ENCODE measurements at places on chromosomes 5 and 9. TPM values are rescaled to one million over a fixed set of nuclear protein-coding genes. Genes with fewer than 3 reads are reported as not detected.

DNA sequence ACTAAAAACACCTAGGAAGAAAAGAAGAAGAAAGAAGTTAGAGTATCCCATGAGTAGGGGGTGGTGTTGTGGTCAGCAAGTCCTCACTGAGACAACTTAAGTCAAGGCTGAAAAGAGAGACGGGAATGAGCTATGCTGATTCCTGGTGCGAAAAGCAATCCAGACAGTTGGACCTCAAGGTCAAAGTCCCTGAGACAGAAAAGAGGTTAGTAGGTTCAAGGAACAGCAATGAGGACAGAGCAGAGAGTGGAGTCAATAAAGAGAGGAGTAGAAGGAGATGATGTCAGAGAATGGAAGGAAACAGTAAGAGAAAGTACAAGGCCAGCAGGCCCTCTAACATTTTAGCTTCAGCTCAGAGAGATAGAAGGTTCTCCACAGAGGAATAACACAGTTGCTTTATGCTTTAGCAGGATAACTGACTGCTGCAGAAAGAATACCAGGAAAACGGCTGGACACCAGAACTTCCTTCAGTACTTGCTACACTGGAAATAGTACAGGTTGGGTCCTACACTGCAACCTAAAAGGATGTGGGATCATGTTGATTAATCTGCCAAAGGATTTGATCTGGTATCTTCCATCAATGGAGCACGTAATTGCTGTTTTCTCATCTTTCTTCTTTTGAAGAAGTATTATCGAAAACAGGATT lies 43.6 kb downstream of the GNAQ start:
- H3K36me3 ChIP-seq = peaks cover 29% of the 10 kb centered on the region
- no peaks in the 10 kb centered on the region for H3K27me3 ChIP-seq
- no peak overlapping the region for H3K27ac ChIP-seq
- DNase-seq = no peak

DNA sequence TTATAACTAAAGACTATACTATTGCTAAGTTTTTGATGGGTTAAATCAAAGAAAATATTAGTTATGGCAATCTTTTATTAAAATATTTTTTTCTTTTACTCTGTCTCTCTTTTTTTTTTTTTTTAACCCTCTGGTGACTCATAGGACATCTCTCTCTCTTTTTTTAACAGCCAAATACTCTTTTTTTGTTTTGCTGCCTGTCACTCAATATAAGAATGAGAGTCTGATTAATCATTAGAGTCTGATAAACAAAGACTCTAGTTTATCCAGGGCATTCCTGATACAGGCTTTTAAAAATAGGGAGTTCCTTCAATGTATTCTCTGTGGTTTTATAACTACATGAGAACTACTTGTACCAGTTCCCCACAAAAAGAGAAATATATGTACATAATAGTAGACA lies 77.3 kb downstream of the SLC38A9 start:
- H3K4me3 ChIP-seq = no peak overlapping the region
- H3K27me3 ChIP-seq = no peaks in the 10 kb centered on the region
- no peak overlapping the region for H3K27ac ChIP-seq
- peaks cover 22% of the 10 kb centered on the region for H3K4me1 ChIP-seq
- no peak for DNase-seq

IGFBPL1 gene
- not detected for total RNA-seq

DNA sequence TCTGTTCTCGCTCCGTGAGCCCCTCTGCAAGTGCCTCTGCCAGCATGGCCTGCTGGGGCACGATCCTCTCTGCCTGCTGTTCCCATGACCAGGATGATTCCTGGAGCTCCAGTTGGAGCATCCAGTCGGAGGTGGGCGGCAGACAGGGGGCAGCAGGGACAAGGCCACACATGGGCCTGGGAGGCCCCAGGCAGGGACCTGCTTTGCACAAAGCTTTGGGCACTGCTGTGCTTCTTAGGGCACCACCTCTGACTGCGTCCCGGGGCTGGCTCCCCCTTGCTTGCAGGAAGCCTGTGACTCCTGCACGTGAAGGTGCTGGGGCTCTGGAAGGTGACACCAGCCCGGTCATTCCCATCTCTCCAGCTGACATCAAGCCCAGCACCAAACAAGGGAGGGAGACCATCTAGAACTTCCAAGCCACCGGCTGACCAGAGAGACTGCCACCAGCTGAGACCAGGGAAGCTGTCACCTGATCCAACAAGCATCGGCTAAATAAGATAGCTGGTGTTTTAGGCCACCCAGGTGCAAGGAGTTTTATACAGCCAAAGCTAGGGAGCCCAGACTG lies 174.8 kb upstream of the FOXD4L5 start:
- H3K4me1 ChIP-seq = no peaks in the 10 kb centered on the region
- H3K36me3 ChIP-seq = peaks cover 3% of the 10 kb centered on the region
- no peak overlapping the region for H3K27ac ChIP-seq
- H3K27me3 ChIP-seq = no peaks in the 10 kb centered on the region
- no peak overlapping the region for H3K4me3 ChIP-seq

- no peak for DNase-seq
- no peaks in the 10 kb centered on the region for H3K36me3 ChIP-seq
- H3K4me1 ChIP-seq = no peaks in the 10 kb centered on the region
- H3K27ac ChIP-seq = no peak overlapping the region
- H3K27me3 ChIP-seq = peaks cover 10% of the 10 kb centered on the region
These were observed 162.4 kb downstream of the TTC39B start for GRCh38 chr9:15144622-15145061.

- no peaks in the 10 kb centered on the region for H3K27me3 ChIP-seq
- H3K27ac ChIP-seq = no peak overlapping the region
- H3K4me3 ChIP-seq = no peak overlapping the region
- H3K36me3 ChIP-seq = peaks cover 41% of the 10 kb centered on the region
These were observed 5.9 kb downstream of the MGAT4B start for GRCh38 chr5:179800696-179801201.

MEIKIN gene
- total RNA-seq = not detected

DNA sequence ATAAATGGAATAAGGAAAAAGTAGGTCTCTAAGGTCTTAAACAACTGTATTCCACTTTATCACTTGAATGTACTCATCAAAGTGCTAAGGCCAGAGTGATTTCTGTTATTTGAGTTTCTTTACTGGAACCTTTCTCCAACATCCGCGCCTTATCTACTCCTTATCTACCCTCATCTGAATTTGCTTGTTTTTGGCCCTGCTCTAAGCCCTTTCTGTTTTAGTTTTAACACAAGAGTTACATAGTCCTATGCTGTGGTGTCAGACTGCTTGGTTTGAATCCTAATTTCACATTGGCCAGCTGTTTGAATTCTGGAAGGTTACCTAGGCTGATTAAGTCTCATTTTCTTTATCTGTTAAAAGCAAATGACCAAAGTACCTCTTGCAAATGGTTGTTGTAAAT lies 128.3 kb downstream of the PCSK5 start:
- peaks cover 1% of the 10 kb centered on the region for H3K27me3 ChIP-seq
- H3K27ac ChIP-seq = peak overlapping the region; percentile 35
- H3K4me1 ChIP-seq = peaks cover 56% of the 10 kb centered on the region

DNA sequence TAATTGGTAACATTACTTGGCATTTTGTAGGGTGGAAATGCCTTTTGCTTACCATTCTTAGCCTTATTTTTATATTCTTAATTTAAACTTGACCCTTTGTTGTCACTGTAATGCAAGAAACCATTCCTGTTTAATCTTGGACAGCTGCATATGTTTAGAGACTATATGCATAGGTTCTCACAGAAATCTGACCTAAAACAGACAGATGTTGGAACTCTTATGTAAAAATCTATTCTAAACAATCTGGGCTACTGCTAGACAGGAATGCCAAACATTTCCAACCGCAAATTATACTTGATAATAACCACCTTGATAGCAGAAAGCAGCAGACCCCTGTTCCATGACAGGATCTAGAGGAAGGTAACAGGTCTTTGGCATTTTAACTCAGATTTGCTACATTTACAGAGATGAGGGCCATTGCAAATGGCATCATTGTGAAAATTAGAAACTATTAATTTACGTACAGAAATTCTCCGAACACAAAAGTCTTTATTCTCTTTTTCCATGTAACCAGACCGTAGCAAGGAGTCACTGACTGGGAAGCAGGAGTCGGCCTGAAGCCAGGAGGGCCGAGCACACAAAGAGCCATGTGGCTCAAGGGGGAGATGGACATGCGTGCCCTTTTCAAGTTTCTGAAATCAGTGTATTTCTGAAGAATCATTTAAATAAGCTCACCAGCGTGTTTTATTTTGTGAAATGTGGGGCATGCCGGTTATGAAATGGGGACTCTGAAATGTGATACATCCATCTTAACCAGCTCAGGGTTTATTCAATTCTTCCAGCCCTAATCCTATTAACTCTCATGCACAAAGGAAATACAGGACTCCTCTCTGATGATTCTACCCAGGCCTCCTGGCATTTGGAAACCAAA lies 139.3 kb downstream of the AOPEP start:
- no peak for DNase-seq
- H3K4me1 ChIP-seq = peaks cover 45% of the 10 kb centered on the region
- no peak overlapping the region for H3K27ac ChIP-seq
- H3K4me3 ChIP-seq = no peak overlapping the region
- no peaks in the 10 kb centered on the region for H3K36me3 ChIP-seq

DNA sequence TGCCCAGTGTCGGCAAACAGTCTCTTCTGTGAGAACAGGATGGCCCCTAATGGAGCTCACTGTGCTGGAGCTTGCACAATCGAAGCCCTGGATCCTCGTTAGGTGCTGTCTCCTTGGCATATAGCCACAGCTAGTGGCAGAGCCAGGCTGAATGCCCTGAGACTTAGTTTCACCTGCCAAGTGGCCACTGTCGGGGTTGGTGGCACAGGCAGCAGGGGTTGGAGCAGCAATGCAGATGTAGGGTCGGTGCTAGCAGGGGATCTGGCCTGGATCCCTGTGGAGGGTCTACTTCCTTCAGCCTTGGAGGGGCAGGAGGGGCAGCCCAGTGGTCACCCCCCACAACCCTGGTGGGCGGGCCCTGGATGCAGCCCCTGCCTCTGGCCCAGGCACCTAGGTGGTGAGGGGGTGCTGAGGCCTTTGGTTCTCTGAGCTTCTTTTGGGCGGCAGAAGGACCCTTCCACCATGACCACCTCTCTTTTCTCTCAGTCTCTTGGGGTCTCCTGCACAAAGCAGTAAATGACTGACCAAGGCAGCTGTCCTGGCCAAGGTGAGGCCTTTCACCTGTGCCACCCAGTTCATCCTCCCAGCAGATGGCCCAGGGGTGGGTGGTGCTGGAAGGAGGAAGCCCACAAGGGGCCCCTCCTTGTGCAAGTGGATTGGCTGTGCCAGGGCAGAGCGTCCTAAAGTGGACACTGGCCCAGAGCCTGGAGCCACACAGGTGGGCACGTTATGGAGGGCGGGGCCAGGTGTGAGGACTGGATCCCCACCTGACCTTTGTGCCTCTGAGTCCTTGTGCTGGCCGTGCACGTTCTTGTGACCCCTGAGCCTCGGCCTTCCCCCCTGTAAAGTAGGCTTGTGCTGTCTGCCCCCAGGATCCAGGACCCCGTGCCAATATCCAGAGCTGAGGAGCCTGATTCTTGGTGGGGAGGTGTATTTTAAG lies 44.8 kb downstream of the PHF2 start:
- no peak for DNase-seq
- no peak overlapping the region for H3K27ac ChIP-seq
- no peaks in the 10 kb centered on the region for H3K27me3 ChIP-seq
- no peaks in the 10 kb centered on the region for H3K4me1 ChIP-seq
- no peak overlapping the region for H3K4me3 ChIP-seq

- no peak for DNase-seq
- no peaks in the 10 kb centered on the region for H3K36me3 ChIP-seq
- no peaks in the 10 kb centered on the region for H3K27me3 ChIP-seq
- no peak overlapping the region for H3K27ac ChIP-seq
- H3K4me3 ChIP-seq = no peak overlapping the region
These were observed 47.8 kb downstream of the ERGIC1 start for GRCh38 chr5:172881691-172882370.

GRCh38 chr9:69339620-69340019 lies 14.6 kb downstream of the ENTREP1 start:
- H3K4me3 ChIP-seq = no peak overlapping the region
- no peak for DNase-seq
- no peaks in the 10 kb centered on the region for H3K4me1 ChIP-seq

- no peak for DNase-seq
- H3K27me3 ChIP-seq = no peaks in the 10 kb centered on the region
- H3K36me3 ChIP-seq = peaks cover 82% of the 10 kb centered on the region
- H3K4me1 ChIP-seq = peaks cover 27% of the 10 kb centered on the region
- no peak overlapping the region for H3K4me3 ChIP-seq
- H3K27ac ChIP-seq = no peak overlapping the region
These were observed 16.3 kb downstream of the TCERG1 start for GRCh38 chr5:146463446-146463845.

DNA sequence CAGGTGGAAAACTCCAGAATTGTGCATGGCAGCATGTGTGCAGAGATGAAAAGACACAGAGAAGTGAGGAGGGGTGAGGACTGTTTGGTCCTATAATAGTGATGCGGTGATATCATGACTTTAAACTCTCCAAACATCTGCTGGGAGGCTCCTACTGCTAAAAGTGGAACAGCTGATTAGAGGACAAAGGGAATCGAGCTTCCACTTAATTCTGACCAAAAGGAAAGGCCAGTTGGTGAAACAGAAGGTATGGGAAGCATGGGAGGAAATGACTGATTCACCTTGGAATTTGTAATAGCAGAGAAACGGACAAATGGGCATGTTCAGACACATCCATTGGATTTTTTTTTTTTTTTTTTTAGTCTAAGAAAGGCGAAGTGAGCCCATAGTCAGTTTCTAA lies 67.5 kb upstream of the MAMDC2 start:
- no peak overlapping the region for H3K4me3 ChIP-seq
- H3K27ac ChIP-seq = no peak overlapping the region
- peaks cover 6% of the 10 kb centered on the region for H3K27me3 ChIP-seq
- no peaks in the 10 kb centered on the region for H3K4me1 ChIP-seq
- H3K36me3 ChIP-seq = no peaks in the 10 kb centered on the region

GRCh38 chr9:114059047-114059803 lies 18.9 kb downstream of the AMBP start:
- no peak for DNase-seq
- no peaks in the 10 kb centered on the region for H3K36me3 ChIP-seq
- no peaks in the 10 kb centered on the region for H3K4me1 ChIP-seq

SH3TC2 gene
- not detected for total RNA-seq

DNA sequence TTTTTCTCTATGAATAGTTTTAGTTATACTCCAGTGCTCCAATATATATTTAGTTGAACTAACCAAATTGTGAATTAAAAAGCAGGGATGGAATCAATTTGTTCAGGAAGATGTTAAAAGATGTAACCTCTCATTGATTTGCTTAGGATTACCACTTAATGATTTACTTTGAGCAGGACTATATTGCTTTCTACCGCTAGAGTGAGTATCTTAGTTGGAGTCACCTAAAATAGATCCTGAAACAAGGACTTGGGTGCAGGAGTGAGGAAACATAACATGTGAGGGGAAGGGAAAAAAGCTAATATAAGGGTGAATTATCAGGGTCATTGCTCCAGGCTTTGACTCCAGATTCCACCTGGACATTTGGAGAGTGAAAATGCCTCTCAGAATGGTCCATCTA lies 2277.4 kb upstream of the C9orf72 start:
- H3K4me3 ChIP-seq = no peak overlapping the region
- H3K27me3 ChIP-seq = no peaks in the 10 kb centered on the region
- H3K4me1 ChIP-seq = no peaks in the 10 kb centered on the region
- no peak overlapping the region for H3K27ac ChIP-seq
- H3K36me3 ChIP-seq = no peaks in the 10 kb centered on the region

Data from activated T-helper 2 cell treated with anti-CD3 and anti-CD28 coated beads, Interferon-gamma antibody, Interleukin-2, Interleukin-4, amounts not matched to agents 10 μg/mL and 5 μg/mL and 100 μg/mL, durations not matched to agents 14 hours and 24 hours and 36 hours (primary cell).